Activated CD8-positive, alpha-beta T cell treated with anti-CD3 and anti-CD28 coated beads for 36 hours (primary cell): ENCODE measurements at places on chromosomes 2 and 18. TPM values are rescaled to one million over a fixed set of nuclear protein-coding genes. Genes with fewer than 3 reads are reported as not detected.

The PROKR1 gene
- not detected for total RNA-seq

The CLEC4F gene
- total RNA-seq: not detected

The LMAN1 gene
- total RNA-seq: 126 TPM

The MAL gene
- 59.2 TPM for total RNA-seq

The RGPD3 gene
- 0.34 TPM for total RNA-seq

The ING5 gene
- 41.3 TPM for total RNA-seq

The VAMP5 gene
- 29.4 TPM for total RNA-seq

The GCKR gene
- total RNA-seq: not detected

The GAREM1 gene
- not detected for total RNA-seq

The NEUROD1 gene
- total RNA-seq: not detected

The CDKL4 gene
- total RNA-seq: 0.29 TPM

The NAT8 gene
- total RNA-seq: not detected
